ENCODE measurements at places on chromosomes 11 and 22.

GRCh38 chr11:17387254-17387653 is 1.2 kb downstream of the KCNJ11 start:
- DNase-seq: no peak

DNA sequence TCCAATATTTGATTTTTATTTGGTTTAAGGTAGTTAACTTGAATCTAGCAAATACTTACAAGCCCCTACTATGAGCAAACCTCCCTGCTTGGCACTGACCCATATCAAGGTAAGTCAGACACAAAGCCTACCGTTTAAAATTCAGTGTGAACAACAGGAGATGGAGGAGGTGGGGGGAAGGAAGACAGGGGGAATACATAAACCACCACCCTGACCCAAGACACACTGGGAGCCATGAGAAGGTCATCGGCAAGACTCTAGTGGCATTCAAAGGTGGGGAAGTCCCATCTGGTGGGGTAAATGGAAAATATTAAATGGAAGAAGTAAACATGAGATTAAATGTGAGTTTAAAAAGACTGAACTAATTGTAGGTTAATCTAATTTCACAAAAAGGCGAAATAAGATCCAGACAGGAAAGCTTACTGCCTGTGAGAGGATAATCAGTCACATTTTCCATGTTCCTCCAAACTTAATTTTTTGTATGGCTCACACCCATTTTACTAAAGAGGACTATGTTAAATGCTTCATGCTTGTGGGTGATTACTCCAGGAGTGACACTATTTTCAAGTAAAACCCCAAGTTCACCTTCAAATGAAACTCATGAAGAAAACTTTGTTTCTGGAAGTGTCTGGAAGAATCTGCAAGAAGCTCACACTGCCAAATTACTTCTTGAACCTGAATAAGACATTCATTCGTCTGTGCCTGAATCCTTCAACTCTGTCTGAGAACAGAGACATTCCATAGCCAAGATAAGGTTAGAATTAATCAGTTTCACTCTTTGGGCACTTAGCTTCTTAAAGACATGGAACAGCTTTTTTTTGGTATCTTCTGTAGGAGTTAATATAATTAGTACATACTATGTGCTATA is 51.7 kb downstream of the PITPNB start:
- DNase-seq: no peak

- DNase-seq: no peak
Measured at GRCh38 chr22:24170188-24170587, 11.1 kb upstream of the SUSD2 start.

DNA sequence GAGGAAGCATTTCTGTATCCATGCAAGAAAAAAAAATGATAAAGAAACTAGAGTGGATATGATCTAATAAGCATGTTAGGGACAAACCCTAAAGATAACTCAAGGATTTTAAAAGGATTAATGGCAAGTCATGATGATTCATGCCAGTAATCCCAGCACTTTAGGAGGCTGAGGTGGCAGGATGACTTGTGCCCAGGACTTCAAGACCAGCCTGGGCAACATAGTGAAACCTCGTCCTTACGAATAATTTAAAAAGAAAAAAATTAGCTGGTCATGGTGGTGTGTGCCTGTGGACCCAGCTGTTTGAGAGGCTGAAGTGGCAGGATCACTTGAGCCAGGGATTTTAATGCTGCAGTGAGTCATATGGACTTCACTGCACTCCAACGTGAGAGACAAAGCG is 145.5 kb upstream of the BLID start:
- no peak for DNase-seq

GRCh38 chr11:57903441-57904123 is 120.1 kb upstream of the OR9Q1 start:
- DNase-seq: peak; percentile 21

- no peak for DNase-seq
Measured at GRCh38 chr11:62542750-62543567, 3.6 kb downstream of the AHNAK start.

DNA sequence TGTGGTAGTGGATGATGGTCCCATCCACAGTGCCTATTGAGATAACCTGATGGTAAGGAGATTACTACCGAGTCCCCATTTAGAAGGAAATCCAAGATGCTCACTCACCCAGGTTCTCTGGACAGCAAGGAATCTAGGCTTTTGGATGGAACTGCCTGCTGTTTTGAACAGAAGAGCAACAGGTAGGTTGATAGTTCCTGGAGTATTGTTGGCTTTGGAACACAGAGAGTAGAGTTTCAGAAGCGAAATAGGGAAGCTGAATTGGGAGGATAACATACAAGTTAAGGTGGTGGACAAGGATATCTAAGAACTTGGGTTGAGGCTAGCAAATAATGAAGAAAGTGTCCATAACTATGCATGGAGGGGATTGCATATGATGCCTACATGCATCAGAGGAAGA is 27.6 kb downstream of the SLC22A6 start:
- DNase-seq: no peak

DNA sequence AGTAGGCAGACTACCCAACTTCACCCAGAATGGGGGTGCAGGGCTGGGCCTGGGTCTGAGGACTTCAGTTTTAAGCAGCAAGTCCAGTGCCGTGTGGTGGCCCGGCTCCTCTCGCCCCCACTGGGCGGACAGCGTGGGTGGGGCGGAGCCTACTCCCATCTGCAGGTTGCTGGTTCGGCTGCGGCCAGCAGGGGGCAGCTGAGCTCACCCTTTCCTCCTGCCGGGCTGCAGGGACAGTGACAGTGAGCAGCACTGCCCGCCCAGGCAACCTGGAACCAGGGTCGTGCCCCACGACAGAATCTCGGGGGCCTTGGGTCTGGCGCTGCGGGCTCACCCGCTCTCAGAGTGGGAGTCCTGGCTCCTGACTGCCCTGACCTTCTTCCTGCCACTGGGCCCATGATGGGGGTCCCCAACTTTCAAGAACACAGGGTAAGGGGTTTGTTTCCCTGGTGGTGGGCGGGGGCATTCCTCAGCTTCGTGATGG is 6.2 kb upstream of the NEAT1 start:
- peak; percentile 84 for DNase-seq

DNA sequence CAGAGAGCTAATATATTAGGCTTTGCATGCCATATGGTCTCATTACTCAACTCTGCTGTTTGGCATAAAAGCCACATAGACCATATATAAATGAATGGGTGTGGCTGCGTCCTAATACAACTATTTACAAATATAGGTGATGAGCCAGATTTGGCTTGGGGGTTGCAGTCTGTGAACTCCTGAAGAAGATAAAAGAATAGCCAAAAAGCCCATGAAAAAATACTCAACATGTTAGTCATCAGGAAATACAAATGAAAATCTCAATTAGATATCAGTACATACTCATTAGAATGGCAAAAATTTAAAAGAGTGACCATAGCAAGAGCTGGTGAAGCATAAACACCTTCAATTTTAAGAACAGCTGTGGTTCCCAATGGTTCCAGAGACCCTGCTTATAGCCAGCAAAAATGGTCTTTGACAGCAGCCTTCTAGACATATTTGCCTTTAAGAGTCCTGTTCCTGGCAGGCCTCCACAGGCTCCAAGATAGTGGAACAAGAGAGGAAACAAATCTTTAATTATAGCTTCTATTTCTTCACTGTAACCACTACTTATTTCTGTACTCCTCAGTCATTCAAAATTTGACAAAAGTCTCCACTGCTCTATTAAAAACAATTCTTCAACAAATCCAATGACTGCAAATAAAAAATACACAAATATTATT is 16.1 kb downstream of the C2CD3 start:
- DNase-seq: no peak

DNA sequence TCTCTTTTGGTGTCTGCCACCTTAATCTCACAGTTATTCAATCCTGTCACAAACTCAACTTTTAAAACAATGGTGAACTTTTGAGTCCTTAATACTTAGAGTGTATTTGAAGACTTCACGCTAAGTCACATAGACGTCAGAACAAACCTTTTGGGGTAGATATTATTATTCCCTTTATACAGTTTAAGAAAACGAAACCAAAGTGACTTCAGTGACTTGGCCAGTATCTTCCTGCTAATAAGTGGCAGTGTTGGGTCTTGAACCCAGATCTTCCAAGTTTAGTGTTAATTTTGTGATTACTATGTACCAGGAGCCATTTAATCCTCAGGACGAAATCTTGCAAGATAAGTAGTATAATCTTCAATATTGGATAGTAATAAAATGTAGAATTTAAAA is 691 bp downstream of the CEP295 start:
- DNase-seq: no peak

- DNase-seq: no peak
Measured at GRCh38 chr11:8060801-8061554, 20.0 kb upstream of the TUB start.

DNA sequence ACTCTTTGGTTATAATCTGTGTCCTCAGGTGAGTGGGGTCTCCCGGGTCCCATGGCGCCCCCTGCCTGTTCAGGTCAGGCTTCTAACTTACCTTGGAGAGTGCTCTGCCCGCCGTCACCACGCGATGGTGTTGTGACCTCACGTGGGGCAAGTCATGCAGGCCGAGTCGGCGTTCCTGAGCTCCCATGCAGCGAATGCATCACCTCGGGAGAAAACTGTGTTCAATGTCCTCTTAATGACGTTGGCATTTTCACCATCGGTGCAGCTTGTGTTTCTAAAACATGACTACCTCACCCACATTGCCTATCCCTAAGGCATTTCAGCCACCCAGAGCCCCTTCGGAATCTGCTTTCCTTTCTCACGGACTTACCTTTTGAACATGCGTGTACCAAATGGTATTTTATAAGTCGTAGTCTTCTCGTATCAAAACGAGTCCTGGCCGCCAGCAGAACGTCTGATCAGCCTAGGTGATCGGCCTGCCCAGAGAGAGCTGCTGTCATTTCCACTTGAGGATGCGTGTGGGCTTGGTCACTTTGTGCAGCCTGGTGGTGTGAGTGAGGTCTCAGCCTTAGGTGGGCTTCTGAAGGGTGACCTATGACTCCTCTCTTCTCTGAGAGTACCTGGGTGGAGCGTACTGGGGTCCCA is 64.8 kb downstream of the TBC1D22A start:
- no peak for DNase-seq

DNA sequence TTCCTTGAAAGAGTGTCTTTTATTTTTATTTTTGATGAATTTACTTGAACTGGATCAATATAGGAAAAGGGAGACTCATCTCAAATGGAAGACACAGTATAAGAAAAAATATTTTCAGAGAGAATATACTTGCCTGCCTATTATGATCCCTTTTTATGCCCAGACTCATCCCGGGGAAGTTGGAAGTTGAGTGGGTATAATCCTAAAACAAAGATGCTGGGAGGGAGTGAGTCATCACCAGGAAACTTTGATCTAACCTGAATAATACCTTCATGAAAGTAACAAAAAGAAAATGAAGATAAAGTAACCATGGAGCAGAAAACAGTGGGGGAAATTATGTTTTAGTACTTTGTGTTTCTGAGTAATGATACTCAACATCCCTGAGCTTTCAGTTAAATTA is 1514.0 kb downstream of the FAM181B start:
- DNase-seq: no peak

DNA sequence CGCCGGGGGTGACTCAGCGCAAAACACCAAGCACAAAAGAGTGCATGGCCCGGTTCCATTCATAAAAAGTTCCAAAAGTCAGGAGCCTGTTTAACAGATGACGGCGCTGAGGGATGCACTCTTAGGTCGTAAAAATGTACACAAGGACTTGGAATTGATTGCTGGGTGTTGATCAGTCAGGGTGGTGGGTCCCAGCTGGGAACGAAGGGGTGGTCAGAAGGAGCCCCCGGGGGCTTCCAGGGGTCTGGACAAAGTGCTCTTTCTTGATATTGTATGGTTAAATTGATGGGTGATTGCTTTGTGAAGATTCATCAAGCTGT is 20.7 kb downstream of the IFITM10 start:
- DNase-seq: no peak

DNA sequence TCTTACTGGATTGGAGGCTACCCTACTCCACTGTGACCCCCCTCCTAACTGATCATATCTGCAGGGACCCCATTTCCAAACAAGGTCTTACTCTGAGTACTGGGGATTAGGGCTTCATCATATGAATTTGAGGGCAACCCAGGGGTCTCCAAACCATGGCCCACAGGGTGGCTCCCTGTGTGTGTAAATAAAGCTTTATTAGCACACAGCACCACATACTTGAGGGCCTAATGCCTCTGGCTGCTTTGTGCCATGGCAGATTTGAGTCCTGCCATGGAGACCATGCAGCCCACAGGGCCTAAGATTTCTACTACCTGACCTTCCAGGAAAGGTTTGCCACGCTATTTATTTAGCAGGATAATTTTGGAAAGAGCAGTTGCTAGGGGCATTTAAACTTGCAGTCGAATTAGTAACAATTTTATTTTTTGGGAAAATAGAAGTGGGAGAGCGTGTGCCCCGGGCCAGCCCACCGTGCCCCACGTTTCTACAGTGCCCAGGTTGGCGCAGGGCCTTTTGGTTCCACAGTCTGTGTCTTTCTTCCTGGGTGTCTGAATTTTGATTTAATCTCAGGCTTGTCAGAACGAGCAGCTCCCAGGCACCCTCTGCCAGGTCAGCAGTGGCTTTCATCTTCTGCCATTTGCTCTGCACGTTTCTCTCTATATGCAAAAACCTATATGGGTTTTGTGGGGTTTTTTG is 92.3 kb downstream of the KCNQ1 start:
- DNase-seq: peak; percentile 21

DNA sequence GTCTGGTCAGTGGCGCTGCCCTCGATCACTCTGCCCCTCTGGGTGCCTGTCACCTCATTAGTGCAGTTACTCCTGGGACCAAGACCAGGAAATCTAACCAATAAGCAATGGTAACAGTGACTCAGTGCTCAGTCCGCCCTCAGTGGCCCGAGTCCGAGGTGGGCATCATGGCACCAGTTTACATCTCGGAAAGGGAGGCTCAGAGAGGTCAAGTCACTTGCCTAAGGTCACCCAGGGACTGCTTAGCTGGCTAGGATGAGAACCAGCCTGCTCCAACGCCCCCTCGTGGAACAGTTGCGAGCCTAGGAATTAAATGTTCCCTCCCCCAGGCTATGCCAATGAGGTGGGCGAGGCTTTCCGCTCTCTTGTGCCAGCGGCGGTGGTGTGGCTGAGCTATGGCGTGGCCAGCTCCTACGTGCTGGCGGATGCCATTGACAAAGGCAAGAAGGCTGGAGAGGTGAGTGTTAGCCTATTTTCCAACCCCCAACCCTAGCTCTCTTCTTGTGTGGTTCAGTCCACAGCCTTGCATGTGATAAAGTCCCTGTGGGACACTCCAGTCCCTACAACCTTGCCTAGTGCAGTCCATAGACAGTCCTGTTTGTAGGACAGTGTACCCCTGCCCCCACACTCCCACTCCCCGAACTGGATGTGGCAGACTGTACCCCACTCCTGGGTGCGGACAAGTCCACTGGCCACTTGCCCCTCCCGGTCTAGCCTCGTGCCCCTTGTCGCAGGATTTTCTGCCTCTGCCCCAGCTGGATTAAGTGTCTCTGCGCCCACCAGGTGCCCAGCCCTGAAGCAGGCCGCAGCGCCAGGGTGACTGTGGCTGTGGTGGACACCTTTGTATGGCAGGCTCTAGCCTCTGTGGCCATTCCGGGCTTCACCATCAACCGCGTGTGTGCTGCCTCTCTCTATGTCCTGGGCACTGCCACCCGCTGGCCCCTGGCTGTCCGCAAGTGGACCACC is 1.1 kb downstream of the MTFP1 start:
- DNase-seq: peak; percentile 90

- DNase-seq: no peak
Measured at GRCh38 chr11:134562196-134562595, 150.2 kb upstream of the B3GAT1 start.
